ENCODE measurements at places on chromosomes 4 and X.

GRCh38 chrX:70196961-70197720 lies 19.9 kb downstream of the DGAT2L6 start:
- DNase-seq = no peak

DNA sequence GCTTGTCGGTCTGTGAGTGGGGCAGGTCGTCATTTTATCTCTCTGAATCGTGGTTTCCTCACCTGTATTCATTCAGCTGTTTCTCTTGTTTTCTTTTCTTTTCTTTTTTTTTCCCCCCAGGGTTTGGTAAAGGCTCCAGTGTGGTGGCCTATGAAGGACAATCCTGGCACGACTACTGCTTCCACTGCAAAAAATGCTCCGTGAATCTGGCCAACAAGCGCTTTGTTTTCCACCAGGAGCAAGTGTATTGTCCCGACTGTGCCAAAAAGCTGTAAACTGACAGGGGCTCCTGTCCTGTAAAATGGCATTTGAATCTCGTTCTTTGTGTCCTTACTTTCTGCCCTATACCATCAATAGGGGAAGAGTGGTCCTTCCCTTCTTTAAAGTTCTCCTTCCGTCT lies 41.4 kb downstream of the MAP7D3 start:
- no peak for DNase-seq

DNA sequence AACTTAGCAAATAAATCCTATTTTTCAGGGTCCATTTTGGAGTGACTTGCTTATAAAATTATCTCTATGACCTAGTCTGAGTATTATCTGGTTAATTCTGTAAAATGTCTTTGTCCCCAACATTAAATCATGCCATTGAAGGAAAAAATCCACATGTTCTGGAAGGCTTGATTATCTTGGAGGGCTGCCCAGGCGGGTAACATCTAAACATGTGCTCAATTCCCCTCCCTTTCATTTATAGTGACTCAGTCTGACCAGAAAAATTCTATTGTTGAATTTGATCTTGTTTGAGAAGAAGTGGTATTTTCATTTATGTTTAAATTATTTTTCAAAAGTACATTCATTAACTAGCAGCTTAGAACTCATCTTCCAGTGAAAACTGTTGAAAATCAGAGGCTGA lies 55.4 kb upstream of the SLC10A7 start:
- no peak for DNase-seq

DNA sequence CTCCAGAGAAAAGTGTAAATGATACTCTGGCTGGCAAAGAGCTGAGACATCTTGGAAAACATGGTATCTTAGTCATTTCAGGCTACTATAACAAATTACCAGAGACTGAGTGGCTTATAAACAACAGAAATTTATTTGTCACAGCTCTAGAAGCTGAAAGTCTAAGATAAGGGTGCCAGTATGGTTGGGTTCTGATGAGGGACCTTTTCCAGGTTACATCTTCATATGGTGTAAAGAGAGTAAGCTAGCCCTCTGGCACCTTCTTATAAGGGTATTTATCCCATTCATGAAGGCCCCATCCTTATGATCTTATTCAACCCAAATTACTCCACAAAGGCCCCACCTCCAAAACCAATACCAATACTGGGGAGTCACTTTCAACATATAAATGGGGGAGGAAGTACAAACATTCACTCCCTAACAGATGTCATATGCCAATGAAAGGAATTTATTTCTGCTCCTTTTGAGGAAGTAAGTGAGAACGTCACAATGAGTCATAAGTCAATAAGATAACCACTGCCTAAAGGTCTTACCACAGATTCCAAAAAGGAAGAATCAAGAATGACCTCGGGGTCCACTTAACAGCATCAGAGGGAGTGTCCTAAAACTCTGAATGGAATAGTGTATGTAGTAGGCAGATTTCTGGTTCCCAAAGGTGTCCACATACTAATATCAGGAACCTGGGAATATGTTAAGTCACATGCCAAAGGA lies 246.6 kb downstream of the OPHN1 start:
- DNase-seq = no peak

DNA sequence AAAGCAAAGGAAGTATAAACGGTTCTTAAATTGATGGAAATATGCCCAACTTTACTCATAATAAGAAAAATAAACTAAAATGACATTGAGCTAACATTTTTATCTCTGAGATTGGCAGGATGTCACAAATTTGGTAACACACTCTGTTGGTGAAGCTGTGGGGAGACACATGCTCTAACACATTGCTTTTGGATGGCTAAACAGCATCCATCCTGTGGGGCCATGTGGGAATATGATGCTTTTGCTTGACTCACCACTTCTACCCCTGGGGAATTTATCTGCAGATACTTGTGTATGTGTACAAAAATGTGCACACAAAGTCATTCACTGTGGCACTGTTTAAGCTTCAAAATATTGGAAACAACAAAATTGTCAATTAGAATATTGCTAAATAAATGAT lies 100.2 kb downstream of the ANAPC4 start:
- no peak for DNase-seq

DNA sequence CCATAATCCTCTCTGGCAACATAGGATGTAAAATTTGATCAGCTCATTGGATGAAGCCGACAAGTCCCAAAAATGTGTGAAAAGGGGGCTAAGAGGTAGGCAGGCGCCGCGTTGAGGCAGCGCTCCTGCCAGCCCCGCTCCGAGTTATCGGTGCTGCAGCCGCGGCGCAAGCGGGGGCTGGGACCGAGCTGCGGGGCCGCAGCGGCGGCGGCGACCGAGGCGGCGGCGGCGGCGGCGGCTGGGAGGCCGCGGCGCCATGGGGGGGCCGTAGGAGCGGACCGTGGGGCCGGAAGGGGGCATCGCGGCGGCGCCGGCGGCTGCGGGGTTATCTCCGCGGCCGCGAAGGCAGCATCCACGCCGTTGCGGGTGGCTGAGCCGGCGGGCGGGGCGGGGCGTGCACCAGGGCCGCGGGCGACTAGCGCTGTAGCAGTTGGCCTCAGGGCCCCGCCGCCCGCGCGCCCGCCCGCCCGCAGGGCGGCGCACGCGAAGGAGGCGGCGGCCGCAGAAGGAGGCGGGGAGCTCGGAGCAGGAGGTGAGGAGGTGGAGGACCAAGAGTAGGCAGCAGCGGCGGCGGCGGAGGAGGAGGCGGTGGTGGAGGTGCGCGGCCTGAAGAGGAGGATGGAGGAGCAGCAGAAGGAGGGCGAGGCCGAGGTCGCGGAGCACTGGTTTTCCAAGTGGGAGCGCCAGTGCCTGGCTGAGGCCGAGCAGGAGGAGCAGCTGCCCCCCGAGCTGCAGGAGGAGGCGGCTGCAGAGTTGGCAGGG lies 126.0 kb upstream of the CXorf66 start:
- no peak for DNase-seq

DNA sequence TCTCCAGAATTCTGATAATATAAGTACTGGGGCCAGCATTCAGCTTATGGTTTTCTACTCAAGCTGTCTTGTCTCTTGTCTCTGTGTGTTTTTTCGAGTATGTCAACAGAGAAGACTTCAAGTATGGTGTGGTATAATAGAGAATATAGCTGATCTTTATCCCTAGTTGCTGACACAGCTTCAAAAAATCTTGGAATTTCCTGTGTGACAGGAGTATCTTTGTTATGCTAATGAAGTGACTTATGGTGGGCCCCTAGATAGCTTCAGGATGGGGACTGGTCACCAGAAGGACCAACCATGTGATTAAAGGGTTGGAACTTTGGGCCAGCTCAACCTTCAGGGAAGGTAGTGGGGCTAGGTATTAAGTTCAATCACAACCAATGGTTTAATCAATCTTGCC lies 2.9 kb downstream of the GPRASP3 start:
- no peak for DNase-seq

- DNase-seq = no peak
Measured at GRCh38 chr4:25614807-25615206, 40.8 kb upstream of the SLC34A2 start.

DNA sequence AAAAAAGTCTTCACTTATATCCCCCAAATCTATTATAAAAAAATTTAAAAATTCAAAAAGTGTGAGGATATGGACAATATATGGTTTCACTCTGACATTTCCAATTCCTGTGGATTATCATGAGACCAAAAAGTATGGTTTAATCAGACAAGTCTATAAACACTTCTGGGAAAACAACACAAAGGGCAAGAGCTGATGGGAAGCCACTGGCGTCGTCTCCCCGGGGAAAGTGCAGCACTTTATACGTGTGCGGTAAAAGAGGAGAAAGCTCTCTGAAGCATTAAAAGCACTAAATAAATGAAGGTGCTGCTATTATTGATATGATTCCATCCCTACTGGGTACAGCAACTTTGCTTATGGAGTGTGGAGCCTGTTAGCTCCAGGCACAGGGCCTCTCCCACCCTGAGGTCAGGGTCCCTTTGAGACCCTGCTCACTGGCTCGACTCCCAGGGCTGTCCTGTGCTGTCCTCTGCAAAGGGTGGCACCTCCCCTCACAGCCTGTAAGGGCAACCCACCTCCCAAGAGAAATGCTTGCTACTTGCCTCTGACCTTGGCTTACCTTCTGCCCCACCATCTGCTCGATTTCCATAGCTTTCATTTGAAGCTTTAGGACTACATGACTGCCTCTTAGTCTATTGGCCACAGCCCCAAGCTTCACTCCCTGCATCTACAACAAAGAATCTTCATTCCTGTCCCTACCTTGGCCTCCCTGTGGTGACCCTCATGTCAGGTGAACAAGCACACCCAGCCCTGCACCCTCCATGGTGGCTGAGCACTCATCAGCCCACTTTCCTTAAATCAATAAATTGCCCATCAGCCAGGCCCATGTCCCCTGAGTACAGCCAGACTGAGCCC lies 248.6 kb downstream of the HNRNPD start:
- no peak for DNase-seq

DNA sequence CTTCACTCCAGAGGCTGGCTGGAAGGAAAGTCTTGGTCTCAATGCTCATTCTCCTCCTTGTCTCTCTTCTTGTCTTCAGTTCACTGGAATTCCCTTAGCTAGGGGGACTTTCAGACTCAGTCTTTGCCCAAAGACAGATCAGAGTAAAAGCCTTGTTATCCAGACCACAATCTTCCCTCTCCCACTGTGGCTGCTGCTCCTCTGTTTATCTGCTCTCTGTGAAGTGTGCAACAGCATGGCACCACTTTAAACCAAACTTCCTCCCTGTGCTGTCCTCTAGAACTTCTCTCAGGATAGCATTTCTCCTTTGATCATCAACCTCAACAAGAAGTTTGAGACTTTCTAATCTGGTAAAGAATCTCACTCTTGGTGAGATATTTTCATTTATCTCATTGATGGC lies 530.1 kb upstream of the SLIT2 start:
- no peak for DNase-seq

DNA sequence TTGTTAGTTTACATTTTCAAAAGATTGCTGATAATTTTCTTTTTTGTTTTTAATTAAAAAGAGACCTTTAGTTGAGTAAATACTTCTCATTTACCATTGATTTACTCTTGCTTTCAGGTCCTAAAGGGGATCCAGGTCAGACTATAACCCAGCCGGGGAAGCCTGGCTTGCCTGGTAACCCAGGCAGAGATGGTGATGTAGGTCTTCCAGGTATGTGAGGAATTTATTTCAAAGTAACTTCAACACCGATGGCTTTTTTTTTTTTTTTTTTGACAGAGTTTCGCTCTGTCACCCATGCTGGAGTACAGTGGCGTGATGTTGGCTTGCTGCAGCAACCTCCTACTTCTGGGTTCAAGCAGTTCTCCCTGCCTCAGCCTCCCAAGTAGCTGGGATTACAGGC lies 135.1 kb downstream of the IRS4 start:
- no peak for DNase-seq

GRCh38 chrX:13131396-13132137 lies 87.1 kb upstream of the FAM9C start:
- no peak for DNase-seq

- no peak for DNase-seq
Measured at GRCh38 chr4:163875327-163875726, 380.8 kb downstream of the TMA16 start.

GRCh38 chrX:119381349-119381944 lies 17.7 kb upstream of the SLC25A43 start:
- DNase-seq = no peak

GRCh38 chr4:10671799-10672198 lies 12.8 kb downstream of the CLNK start:
- no peak for DNase-seq

DNA sequence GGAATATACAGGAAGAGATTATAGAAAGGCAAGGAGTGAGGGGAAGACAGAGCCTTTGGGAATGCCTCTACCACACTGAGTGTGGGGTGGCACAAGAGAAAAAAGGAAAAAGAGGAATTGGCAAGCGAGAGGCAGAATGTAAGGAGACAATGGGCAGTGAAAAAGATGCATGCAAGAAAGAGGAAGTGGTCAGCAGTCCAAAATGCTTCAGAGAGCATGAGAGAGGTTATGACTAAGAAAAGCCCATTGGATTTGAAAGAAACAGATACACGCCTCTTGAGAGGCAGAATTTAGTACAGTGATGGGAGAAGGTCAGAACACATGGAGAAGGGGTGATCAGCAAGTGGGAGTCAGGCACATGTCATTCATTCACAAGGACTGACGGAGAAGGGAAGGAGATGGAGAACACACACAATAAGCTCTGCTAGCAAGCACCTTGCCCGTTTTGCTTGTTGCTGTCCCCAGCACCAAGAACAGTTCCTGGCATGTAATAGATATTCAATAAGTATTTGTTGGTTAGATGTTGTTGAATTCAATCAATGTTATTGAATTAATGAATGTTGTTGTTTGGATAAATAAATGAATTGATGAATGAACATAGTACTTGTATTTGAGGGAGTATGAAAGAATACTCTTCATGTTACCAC lies 6.3 kb downstream of the DCHS2 start:
- DNase-seq = no peak

DNA sequence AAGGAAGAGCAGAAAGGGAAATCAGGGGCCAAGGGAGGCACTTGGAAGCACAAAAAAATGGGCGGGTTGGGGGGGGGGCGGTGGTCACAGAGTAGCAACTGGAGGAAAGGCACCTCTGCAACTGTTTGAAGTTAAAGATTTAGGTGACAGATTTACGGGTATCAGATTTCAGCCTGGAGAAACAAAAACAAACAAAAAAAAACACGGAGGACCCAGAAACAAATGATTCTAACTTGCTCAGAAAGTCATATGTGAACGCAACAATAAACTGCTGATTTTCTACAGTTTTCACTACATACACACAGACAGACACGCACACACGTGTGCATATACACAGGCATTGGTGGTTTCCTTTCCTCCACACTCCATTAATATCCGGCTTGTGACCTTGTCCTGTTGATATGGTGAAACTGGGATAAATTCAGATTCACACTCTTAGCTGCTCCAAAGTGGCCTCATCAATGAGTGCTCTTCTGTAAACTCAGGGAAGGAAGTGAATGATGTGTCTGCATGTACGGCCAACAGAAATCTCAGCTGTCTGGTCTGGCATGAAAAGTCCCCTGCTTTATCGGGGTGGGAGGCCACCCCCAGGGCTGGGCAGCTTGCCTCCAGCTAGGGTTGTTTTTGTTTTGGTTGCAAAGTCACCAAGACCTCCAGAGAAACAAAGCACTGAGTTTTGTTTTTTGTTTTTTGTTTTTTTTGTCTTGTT lies 54.3 kb downstream of the CHST7 start:
- DNase-seq = no peak

- DNase-seq = no peak
Measured at GRCh38 chr4:147550626-147551246, 66.5 kb upstream of the TMEM184C start.

DNA sequence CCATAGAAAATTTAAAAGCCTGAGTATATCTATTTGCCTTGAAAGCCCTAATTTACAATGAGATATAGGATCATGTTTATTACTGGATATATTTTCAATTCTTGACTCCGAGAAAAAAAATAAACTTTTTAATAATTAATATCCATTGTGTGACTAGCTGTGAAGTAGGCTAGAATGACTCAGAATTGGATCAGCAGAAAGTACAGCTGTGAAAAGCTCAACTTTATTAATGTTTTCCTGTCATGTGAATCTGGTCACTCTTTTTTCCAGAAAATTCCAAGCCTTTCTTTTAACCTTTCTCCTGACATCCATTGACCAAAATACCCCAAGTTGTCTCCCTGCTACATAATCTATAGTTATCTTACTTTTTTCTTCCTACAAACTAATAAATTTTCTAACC lies 171.8 kb upstream of the PACRGL start:
- no peak for DNase-seq

Measured in DMS153 (cell line).